ENCODE measurements at places on chromosomes 2 and 18.
A peak's percentile ranks its signal among the peaks of the same experiment; 100 is the strongest.

- no peak for DNase-seq
Measured at GRCh38 chr18:1571206-1571605, 666.5 kb downstream of the ADCYAP1 start.

GRCh38 chr2:126496493-126496892 lies 159.5 kb upstream of the GYPC start:
- DNase-seq: no peak

- DNase-seq: no peak
Measured at GRCh38 chr18:11320986-11321385, 171.6 kb upstream of the PIEZO2 start.

DNA sequence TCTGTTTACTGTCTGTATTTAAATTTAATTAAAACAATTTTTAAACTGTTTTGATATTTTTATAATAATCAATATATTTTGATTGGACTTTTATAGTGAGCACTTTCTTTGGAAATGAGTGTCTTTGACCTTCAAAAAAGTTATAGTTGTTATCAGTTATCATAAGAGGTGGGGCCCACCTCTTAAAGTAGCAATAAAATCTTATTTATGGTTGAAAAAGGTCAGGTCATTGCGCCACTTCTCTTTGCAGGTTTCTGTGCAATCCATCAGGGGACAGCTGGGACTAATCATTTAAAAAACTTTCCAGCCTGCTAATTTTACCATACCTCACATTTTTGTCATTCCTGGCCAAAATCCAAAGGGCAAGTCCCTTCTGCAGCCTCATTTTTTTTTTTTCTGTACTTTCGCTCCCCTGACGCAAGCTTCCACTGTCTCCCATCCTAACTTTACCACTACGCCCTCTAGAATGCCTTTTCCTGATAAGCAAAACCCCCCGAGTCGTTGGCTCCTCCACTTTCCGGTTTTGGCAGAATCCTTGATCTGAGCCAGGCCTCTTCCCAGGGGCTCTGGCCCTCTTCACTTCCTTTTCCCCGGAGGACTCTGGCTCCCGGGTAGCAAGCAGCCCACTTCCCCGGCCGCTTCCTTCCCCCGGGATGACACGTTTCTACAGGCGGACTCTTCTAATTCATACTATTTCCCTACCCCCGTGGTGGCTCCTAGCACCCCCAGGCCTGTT lies 1.1 kb upstream of the SEH1L start:
- DNase-seq: peak; percentile 73

DNA sequence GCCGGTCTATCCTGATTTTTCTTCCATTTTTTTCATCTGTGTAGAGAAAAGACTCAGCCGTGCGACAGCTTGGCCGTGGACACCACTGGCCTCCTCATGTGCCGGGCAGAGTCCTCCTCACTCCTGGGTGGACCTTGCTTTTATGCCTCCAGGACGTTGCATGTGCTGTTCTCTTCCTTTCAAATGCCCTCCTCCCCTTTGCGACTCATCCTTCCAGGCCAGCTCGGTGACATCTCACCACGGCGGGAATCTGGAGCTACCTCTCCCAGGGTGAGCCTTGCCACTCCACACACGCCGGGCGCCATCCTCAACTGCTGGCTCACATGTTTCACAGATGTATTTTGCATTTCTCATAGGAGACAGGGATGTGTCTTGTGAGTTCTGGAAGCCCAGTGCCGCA lies 198.5 kb upstream of the HDAC4 start:
- no peak for DNase-seq

DNA sequence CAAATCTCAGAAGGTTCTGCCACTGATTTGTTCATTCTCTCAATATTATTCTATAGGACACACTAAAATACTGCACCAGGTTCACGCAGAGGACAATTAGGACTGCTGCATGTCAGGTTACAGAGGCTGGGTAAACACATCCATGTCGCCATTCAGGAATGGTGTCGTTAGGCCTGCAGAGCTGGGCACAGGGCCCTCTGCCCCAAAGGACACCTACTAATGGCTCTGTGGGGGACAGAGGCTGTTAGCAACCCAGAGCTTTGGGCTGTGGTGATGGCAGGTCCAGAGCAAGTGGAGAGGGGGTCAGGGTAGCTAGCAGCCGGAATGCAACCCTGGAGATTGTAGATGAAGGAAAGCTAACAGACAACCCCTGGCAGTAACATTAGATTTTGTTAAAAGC lies 115.9 kb downstream of the TTC32 start:
- no peak for DNase-seq

Measured in KBM-7 (cell line).